Caco-2 (cell line): ENCODE measurements at places on chromosomes 5 and 9. TPM values are rescaled to one million over a fixed set of nuclear protein-coding genes. Genes with fewer than 3 reads are reported as not detected.

GRCh38 chr5:142584891-142585290 is 101.0 kb downstream of the FGF1 start:
- DNase-seq: no peak
- no peak overlapping the region for H3K27ac ChIP-seq
- no peak overlapping the region for H3K4me3 ChIP-seq
- H3K27me3 ChIP-seq: no peaks in the 10 kb centered on the region

GRCh38 chr5:172941067-172941516 is 18.1 kb upstream of the RPL26L1 start:
- no peaks in the 10 kb centered on the region for H3K27me3 ChIP-seq
- no peak overlapping the region for H3K27ac ChIP-seq
- no peak for DNase-seq
- H3K36me3 ChIP-seq: no peaks in the 10 kb centered on the region; the same call in none of the 2 replicates
- no peaks in the 10 kb centered on the region for H3K4me1 ChIP-seq
- H3K4me3 ChIP-seq: no peak overlapping the region

Gene RGS7BP
- not detected in 2 replicates for total RNA-seq

DNA sequence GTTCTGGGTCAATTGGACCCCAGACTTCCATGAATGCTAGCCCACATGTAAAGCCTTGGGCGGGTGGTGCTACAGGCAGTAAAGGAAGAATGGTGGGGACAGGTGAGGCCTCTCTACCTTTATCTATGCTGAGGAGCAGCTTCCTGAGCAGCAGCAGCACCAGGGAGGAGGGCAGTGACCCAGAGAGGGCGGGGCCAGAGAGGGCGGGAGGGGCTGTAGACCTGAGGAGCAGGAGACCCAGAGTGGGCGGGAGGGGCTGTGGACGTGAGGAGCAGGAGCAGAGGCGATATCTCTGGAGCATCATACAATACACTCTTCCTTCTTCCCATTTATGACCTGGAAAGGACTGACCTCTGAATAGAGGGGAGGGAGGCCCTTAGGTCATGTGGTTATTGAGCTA is 165.9 kb downstream of the MTRR start:
- no peak overlapping the region for H3K27ac ChIP-seq
- no peak overlapping the region for H3K4me3 ChIP-seq
- H3K4me1 ChIP-seq: no peaks in the 10 kb centered on the region
- DNase-seq: no peak
- no peaks in the 10 kb centered on the region for H3K27me3 ChIP-seq
- H3K36me3 ChIP-seq: no peaks in the 10 kb centered on the region

GRCh38 chr9:131194762-131195161 is 69.4 kb downstream of the NUP214 start:
- no peak for DNase-seq
- H3K4me1 ChIP-seq: no peaks in the 10 kb centered on the region
- H3K27me3 ChIP-seq: no peaks in the 10 kb centered on the region
- no peak overlapping the region for H3K4me3 ChIP-seq
- no peak overlapping the region for H3K27ac ChIP-seq

GRCh38 chr5:8413975-8414374 is 545.0 kb downstream of the MTRR start:
- no peak overlapping the region for H3K4me3 ChIP-seq
- no peaks in the 10 kb centered on the region for H3K36me3 ChIP-seq
- H3K4me1 ChIP-seq: no peaks in the 10 kb centered on the region
- no peaks in the 10 kb centered on the region; the same call in 1 of the 2 replicates for H3K27me3 ChIP-seq
- DNase-seq: no peak
- no peak overlapping the region for H3K27ac ChIP-seq
